ENCODE measurements at places on chromosomes 3 and 15.

- peak; percentile 8 for DNase-seq
Measured at GRCh38 chr15:34366271-34367065, 528 bp downstream of the LPCAT4 start.

GRCh38 chr3:152271501-152272236 lies 2.9 kb downstream of the MBNL1 start:
- DNase-seq: no peak

DNA sequence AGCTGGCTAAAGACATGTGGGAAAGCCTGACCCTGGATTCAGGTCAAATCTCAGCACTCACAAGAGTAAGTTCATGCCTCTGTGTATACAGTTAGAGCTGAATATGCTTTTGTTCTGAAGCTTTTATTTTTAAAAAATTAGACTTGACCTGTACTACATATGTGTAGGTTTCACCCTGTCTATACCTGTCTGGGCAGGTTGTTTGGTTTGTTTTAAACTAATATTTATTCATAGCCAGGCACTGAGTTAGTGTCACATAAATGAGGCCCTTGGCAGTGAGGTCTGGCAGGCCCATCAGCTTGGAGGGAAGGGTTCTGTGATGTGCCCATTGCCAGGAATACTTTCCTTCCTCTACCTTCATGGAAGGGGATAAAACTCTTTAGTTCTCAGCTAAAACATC lies 1.9 kb downstream of the DNAJA4 start:
- no peak for DNase-seq

DNA sequence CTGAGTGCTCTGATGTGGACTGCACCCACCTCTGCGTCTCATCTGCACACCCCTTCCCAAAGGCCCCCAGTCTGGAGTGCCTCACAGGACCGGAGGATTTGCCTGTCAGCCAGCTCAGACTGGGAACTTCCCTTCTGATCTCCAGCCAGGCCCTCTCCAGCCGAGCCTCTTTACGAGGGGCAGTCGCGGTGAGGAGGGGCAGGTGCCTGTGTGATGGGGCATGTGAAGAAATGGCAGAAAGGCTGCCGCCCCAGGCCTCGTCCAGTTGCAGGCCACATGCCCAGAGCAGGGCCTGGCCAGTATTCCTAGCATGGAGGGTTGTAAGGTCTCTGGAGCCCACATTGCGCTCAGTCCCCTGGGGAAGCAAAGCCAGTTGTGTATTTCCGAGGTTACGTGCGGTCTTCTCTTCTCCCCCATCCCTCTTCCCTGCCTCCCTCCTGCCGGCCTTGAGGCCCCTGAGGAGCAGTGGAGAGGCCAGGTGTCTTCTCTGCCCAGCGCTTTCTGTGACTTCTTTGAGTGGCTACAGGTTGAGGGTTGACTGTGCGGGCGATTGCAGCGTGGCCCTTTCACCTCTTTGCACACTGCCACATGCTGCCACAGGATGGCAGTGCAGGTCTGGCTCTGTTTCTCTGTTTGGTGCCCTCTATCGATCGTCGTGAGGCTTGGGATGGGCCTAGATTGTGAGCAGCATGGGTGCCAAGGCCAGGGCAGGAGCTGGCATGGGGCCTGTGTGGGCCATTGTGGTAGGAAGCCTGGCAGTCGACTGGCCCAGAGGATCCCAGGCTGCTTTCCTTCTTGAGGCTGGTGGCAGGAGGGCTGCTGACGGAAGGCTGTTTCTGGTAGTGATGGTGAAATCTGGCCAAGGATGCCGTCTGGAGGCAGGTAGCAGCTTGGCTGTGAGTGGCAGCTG lies 5.3 kb downstream of the CLK3 start:
- DNase-seq: peak; percentile 57

- no peak for DNase-seq
Measured at GRCh38 chr3:20773320-20773984, 587.4 kb upstream of the SGO1 start.
